NCI-H526 (cell line): ENCODE measurements at places on chromosomes 1 and 21.

DNA sequence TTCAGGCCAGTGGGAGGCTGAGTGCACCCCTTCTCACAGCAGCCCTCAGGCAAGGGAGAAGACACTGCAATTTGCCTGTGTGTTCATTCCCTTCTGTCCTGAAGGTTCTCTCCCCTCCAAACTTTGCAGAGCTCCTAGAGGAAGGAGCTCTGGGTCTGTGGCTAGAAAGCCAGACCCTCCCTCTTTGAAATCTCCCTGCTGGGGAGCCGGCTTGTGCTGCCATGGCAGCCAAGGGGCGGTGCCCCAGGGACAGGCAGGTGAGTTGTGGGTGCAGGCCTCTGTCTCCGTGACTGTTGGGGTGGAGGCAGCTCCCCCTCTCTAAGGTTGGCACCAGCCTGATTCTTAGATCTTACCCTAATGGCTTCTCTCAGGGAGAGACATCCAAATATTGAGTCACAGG lies 53.0 kb downstream of the OLFML2B start:
- DNase-seq: no peak

DNA sequence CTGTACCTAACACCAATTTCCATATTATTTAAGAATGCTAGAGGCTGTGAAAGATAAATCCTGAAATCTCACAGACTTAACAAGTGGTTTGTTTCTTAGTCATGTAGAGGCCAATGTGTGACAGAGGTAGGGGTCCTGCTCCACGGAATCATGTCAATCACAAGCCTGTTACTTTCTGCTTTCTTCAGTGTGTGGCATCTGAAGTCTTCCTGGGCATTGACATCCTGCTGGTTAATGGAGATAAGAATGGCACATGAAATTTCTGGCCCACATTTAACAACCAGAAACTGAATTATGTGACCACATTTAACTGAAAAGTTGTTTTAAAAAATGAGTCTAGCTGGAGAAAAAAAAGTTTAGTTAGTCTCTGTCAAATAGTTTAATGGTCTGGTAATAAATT lies 68.3 kb upstream of the PLA2G4A start:
- DNase-seq: no peak

DNA sequence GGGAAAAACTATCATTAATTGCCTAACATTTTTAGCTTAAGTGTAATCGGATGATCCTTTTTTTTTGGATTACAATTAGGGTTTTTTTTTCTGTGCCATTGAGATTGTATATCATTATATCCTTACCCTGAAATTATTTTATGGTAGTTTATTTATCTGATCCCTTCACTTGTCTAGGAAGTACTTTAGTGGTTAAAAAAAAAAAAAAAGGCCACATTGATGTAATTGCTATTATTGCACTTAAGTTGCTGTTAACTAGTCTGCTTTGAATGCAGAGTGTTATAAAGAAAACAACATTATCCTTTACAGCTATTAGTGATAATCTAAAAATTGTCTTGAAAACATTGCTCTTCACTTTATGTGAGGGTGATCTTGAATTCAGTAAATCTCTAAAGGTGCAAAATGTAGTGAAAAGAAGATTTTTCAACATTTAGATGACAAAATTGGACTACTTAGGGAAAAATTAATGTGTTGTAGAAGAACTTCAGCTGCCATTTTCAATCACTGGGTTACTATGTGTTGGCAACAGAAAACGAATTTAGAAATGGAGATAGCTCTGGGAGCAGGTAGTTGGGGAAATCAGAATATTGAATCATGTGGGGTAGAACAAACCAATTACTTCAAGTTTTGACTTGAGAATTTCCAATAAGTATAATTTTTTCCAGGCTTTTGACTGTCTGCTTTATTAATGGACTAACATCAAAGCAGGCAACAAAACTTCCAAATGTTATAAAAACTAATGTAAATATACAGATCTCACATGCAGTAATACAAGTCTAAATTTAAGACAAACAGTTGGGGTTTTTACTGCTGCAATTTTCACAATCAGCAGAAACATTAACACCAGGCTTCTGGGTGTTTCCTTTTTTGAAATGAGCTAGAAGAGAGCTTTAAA lies 5.0 kb downstream of the ADGRL2 start:
- no peak for DNase-seq

- DNase-seq: no peak
Observed at GRCh38 chr1:171037626-171038025, 53.1 kb upstream of the FMO3 start.

GRCh38 chr1:61133335-61134019 lies 51.1 kb downstream of the NFIA start:
- no peak for DNase-seq

GRCh38 chr1:69982992-69983391 lies 222.4 kb downstream of the LRRC40 start:
- DNase-seq: no peak

DNA sequence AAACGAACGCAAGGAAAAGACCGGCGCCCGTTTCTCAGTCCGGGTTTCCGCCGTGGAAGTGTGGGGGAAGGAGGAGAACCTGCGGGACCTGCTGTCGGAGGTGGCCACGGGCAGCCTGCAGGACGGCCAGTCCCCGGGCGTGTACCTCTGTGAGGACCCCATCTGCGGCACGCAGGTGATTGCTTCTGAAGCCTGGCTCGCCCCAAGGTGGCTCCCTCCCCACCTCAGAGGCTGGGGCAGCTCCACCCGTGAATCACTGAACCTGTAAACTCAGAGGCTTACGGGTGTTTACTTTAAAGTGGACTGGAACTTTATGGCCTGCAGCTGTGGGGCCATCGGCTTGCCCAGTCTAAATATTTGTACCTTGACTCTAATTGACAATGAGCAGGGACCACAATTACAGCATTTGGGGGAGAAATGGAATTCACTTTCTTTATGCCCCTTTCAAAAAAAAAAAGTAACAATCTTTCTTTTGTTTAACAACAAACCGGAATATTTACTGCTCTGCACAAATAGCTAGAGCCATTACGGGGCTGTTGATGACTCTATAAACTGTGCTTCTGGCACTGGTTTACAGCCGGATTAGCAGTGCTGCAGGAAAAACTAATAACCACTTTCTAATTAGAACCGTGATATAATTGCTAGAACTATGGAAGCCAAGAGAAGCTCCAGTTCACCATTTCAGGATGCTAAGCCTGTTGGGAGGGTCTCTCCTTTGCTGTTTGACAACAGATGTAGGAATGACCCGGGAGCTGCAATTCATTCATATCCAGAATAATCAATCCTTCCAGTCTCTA lies 454.8 kb downstream of the KIF26B start:
- DNase-seq: no peak

DNA sequence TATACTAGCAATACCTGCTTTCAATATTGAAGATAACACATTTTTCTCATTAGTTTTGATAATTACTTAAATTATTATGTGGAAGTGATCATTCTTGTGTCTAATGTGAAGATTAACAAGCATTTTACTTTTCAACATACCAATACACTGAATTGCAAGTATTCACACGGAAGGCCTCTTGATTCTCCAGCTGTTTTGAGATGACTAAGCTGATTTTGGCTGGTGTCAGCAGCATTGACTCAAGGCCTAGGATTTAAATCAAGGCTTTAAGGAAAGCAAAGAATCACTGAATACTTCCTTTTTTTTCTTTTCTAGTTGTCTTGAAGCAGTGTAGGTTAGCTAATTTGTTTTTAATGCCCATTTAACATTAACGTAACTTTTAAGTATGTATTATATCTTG lies 373.7 kb downstream of the SRGAP2C start:
- no peak for DNase-seq

- no peak for DNase-seq
Observed at GRCh38 chr1:180522213-180522515, 19.8 kb upstream of the ACBD6 start.

- peak; percentile 19 for DNase-seq
Observed at GRCh38 chr1:206979379-206980043, 9.3 kb upstream of the FCAMR start.

DNA sequence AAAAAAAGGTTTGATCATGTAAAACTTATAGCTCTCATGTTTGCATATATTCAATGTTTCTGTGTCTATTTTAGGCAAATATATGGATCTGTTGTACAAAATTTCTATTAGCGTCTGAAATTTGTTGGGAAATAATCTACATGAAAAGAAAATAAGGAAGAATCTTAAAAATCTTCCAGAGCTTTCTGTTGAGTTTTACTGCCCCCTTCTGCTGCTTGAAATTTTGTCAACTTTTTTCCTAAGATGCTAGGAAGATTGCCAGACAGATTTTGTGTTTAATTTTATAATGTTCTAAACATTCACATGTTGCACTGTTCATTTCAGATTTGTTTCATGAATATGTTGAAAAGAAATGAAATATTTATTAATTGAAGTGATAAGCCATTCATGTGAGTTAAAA lies 2.5 kb upstream of the PTGS2 start:
- peak; percentile 10 for DNase-seq

GRCh38 chr1:155223047-155223446 lies 14.6 kb downstream of the MTX1 start:
- DNase-seq: no peak

DNA sequence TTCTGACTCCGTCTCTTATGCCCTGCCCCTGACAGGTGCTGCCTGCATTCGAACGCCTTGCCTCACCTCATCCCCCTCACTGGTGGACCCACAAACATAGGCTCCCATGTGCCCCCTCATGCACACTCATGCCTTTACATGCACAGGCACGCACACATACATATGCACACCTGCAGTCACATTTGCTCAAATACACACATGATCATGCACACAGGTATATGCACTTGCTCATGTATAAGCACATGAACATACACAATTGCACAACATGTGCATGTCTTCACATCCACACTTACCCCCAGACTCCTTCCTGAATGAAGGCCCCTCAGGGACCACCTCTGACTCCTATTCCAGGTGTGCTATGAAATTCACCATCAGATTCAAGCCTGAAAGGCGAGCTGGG lies 506.9 kb downstream of the PTPRU start:
- DNase-seq: no peak

DNA sequence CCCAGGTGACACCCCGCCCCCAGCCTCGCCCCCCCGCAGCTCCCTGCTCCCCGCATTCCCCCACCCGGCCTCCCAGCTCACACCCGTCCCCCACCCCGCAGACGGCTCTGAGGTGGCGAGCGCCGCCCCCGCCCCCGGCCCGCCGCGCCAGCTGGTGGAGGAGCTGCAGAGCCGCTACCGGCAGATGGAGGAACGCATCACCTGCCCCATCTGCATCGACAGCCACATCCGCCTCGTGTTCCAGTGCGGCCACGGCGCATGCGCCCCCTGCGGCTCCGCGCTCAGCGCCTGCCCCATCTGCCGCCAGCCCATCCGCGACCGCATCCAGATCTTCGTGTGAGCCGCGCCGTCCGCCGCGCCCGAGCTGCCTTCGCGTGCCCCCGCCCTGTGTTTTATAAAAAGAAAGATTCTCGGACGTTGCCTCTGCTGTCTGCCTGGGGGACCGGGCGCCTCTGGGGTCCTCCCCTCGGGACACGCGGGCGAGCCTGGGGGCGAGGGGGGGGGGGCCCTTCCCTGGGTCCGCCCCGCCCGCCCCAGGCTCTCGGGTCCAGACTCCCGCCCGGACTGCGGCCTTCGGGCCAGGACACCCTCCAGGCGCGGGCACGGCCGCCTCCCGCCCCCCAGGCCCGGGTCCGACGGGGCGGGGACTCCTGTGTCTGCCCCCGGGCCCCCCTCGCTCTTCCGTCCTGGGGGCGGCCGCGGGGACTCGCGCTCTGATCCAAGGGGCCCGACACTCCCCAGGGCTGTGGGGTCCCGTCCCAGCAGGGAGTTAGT lies 1.6 kb upstream of the MMP23B start:
- peak; percentile 95 for DNase-seq

DNA sequence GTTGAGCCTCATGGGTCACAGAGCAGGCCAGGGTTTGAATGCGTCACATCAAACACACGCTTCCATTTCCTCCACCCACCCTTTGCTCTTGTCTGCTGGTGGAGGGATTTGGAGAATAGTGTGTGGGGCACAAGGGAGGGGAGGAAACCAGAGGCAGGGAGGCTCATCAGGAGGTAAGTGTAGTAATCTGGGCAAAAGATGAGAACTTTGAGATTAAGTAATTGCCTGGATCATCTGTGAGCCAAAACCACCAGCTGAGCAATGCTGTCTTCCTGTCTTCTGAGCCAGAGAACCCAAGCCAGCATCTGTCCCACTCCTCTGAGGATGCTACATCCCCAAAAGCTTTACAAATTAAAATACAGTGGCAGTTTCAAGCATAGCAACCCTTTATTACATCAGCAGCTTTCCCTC lies 45.2 kb downstream of the C8B start:
- no peak for DNase-seq

- DNase-seq: no peak
Observed at GRCh38 chr1:39453603-39454002, 37.8 kb upstream of the BMP8A start.

GRCh38 chr1:203592156-203592555 lies 34.5 kb upstream of the ATP2B4 start:
- no peak for DNase-seq

DNA sequence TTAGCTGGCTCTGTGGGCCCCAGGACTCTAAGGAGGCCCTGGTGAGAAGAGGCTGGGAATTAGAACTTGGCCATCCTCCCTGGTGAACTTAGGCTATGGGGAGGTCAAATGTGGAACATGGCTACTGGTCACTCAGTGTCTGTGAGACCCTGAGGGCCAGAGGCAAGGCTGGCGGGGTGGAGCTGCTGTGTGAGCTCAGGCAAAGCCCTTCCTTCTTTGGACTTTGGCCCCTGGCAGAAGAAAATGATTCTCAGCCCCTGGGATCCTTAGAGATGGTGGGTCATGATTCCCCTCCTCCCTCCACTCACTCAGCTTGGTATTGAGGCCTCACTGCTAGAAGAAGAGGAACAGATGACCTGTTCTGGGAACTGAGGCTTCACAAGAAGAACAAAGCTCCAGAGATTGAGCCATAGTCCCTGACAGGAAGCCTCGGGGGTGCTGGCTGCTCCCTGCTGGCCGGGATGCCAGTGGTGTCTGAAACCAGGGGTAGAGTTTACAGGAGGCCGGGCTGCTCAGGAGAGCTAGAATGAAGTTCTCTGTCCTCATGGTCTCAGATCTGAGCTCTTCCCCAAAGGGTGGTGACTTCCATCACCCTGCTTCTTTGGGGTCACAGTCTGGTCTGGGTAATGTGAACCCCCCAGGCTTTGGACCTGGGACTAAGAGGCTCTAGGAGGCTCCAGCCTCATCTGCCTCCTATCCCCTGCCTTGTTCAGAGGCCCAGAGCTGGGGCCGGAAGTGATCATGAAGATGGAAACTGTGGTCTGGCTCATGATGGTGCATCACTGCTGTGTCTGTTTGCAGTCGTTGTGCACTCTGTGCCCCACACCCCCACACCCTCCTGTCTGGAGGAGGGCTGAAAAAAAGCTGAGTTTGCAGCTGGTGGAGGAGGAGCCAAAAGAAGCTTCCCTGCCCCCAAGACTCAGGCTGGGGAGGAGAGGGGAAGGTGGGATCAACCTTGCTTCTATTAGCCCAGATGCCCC lies 905 bp downstream of the BTBD19 start:
- DNase-seq: no peak

- no peak for DNase-seq
Observed at GRCh38 chr21:46215436-46216131, 13.0 kb downstream of the LSS start.

DNA sequence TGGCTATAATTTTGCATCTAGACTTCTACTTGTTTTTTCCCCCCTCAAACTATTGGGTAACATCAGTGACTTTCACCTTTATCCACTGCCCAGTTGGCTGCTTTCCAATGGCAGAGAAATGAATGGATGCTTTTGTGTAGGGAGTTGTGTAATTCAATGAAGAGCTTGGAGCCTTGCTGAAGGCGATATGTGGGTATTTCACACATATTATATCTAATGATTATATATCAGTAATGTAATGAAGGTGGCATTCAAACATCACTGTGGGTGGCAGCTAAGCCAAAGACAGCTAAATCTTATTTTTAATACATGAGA lies 81.2 kb downstream of the TGFB2 start:
- no peak for DNase-seq

GRCh38 chr1:152899883-152900282 lies 8.5 kb upstream of the IVL start:
- no peak for DNase-seq

GRCh38 chr1:1361982-1362423 lies 3.6 kb upstream of the MXRA8 start:
- DNase-seq: no peak
